ACHN (cell line): ENCODE measurements at places on chromosomes 2 and 18.

- DNase-seq, result no peak
Measured at GRCh38 chr18:36672437-36673344, 156.1 kb downstream of the TPGS2 start.

DNA sequence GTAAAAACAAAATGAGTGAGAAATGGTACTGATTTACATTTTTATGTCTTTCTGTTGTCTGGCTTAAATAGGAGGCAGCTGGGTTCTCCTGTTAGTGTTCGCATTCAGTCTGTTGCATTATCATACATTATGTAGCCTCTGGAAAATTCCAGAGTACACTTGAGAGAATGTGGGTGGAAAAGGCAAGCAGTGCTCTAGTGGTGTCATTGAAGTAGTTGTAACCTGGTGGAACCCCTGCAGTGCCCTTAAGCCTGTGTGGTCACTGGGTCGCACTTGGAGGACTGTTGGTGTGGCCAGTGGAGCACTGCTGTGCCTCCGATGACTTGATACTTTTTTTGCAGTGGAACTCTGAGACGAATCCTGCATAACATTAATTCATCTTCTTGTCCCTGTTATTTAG lies 52.4 kb downstream of the USP14 start:
- no peak for DNase-seq

- no peak for DNase-seq
Measured at GRCh38 chr18:36901277-36901701, 72.4 kb downstream of the KIAA1328 start.

DNA sequence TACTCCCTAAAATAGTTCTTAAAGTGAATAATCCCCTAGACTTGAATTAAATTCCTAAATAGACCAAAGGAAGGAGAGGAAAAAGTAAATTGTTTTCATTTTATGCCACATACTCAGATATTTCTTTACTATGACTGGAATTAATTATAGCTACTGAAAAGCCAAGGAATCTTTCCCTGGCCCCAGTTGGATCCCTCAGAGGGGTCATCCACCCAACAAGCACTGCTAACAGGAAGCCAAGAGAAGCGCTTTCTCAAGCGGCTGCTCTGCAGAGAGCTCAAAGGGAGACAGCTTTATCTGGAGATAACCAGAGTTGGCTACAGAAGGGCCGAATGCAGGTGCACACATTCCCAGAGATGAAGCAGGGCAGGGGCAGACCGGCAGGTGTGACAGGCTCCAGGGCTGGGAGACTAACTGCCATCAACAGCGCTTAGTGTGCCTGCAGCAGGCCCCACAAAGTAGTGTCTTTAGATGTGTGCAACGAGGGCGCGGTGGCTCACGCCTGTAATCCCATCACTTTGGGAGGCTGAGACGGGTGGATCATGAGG lies 51.1 kb downstream of the POLR1A start:
- DNase-seq, result no peak

DNA sequence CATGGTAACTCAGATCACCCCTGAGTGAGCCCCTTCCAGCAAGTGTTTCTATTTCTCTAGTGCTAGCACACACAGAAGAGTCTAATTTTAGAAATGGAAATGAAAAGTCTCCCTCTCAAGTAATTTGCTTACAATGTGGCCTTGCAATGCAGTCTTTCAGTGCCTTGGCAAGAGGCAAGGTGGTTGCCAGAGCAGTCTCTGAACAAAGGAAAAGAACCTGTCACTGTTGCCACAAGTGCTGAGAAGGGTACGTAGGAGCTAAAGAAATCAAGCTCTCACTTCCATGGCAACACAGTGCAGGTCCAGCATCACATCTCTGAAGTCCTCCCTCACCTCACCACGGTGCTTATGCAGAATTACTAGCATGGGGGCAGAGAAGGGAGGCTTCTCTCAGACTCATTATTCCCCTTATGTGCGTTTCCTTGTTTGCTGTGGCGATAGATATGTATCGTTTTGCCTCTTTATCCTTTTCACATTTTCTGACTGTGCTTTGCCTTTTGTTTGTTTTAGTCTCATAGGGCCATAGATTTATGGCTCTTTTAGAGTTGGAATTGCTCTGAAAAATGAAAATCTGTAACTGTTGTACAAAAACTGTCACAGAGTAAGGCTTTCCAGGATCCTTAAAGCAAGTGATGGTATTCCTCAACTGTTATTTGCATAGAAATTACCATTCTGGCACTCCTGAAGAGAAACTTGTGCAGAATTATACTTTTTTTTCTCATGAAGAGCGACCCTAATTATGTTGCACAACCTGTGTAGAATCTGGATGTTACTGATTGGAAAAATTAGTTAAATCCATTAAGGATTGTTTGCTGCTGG lies 164.8 kb downstream of the CCDC85A start:
- DNase-seq, result no peak

GRCh38 chr18:23183411-23184150 lies 48.3 kb downstream of the CABLES1 start:
- DNase-seq, result no peak

- no peak for DNase-seq
Measured at GRCh38 chr18:51561821-51562220, 364.3 kb upstream of the MEX3C start.

- DNase-seq, result no peak
Measured at GRCh38 chr2:69807821-69808540, 21.5 kb upstream of the GMCL1 start.

GRCh38 chr2:191148281-191148680 lies 2.5 kb downstream of the STAT4 start:
- no peak for DNase-seq

- no peak for DNase-seq
Measured at GRCh38 chr2:88757025-88757424, 65.6 kb downstream of the RPIA start.

GRCh38 chr2:118349365-118349764 lies 261.1 kb downstream of the INSIG2 start:
- no peak for DNase-seq

- DNase-seq, result peak; percentile 48
Measured at GRCh38 chr18:52903857-52904256, 563.9 kb downstream of the DCC start.

- peak; percentile 64 for DNase-seq
Measured at GRCh38 chr2:219433666-219434467, 776 bp upstream of the SPEG start.

- no peak for DNase-seq
Measured at GRCh38 chr2:150320608-150321007, 166.9 kb downstream of the RND3 start.

GRCh38 chr2:84970868-84971509 lies at the start of gene KCMF1:
TSS of gene KCMF1 (plus strand) at chr2:84971161. CDS start at chr2:84971452, 291 bp downstream.
- peak; percentile 85 for DNase-seq

- no peak for DNase-seq
Measured at GRCh38 chr2:123912171-123912570, 112.9 kb upstream of the CNTNAP5 start.

DNA sequence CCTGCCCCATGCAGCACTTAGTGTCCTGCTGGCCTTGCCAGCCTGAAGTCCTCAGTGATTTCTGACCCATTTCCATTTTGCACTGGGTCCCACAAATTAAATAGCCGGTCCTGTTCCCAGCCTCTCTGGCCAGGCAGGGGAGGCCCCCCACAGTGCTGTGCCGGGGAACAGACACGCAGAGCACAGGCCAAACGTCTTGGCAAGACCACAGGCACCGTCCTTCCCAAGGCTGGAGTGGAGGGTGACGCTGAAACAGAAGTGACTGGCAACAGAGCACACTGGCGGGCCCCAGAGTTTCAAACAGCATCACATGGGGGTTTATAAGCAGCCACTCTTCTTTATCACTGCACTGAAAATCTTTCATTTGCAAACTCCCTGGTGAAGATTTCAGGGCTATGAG lies 52.2 kb downstream of the EDAR start:
- DNase-seq, result no peak

DNA sequence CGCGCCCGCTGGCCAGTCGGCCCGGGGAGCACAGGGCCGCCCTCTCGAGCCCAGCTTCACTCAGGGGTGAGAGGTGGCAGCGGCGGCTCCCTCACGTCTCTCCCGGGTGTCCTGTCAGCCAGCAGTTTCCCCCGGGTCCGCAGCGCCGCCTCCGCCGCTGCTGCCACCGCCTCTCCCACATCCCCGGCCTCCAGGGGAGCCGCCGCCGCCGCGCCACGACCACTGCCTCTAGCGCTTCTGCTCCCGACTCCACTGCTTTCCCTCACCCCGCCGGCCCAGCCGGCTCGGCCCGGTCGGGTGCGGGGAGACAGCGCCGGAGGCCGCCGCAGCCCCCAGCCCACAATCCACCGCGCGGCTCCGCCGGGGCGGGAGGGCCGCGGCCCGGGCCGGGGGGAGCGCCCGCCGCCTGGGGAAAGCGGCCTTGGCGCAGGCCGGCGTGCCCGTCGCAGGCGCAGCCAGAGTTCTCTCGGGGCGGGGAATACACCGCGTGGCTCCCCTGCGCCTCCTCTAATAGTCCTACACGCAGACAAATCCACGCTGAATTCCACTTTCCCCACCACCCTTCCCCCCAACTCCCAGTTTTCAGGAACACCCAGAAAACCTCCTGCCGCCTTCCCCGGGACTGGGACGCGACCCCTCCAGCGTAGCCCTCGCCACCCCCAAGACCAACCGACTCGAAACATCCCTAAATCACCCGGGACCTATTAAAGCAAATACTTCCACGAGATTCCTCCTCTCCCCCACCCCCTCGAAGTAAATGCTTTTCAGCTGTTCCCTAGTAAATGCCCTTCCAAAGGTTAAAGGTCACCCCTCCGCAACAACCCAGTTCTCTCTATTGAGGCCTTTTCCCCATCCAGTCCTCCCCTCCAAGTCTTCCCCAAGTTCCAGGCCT lies at the start of gene VPS54:
TSS of gene VPS54 (minus strand) at position 346 of the 892 bp plus-strand sequence. CDS start 35,429 bp downstream, outside the sequence.
- peak; percentile 68 for DNase-seq

GRCh38 chr2:125942585-125943424 lies 713.2 kb upstream of the GYPC start:
- no peak for DNase-seq

DNA sequence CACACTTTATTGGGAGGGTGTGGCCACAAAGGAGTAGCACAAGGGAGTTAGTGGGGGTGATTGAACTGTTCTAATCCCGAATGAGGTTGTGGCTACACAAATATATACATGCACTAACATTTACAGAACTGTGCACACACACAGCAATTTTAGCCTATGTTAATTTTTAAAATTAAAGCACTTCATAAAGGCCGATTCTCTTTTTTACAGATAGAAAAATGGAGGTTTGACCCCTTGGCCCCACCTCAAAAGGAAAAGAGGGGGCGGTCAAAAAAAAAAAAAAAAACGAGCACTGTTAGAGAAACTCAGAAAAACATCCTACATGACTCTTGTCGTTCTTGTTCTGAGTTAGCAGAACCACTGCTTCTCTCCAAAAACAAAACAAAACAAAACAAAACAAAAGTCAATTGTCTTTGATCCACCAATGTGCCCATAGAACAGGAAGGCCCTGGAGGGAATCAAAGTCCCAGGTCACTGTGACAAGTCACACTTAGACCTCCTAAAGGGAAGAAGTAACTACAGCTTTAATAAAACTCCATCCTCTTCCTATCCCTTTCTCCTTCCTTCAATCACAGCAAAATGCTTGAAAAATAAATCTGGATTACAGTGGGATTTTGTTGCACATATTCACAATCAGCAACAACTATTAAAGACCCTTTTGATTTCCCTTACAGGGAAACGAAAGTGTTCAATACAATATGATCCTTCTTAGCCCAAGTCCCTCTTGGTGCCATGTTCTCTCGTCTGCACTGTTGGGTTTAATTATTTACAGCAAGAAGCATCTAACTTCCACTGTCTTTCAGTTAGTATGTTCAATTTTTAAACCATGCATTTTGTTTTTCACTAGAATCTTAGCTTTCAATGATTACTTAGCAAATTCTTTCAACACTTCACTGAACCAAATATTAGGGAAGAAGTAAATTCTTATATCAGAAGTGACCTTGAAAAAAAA lies 16.6 kb downstream of the LRP2 start:
- no peak for DNase-seq

GRCh38 chr18:65659912-65660311 lies 90.9 kb upstream of the CDH7 start:
- DNase-seq, result no peak

DNA sequence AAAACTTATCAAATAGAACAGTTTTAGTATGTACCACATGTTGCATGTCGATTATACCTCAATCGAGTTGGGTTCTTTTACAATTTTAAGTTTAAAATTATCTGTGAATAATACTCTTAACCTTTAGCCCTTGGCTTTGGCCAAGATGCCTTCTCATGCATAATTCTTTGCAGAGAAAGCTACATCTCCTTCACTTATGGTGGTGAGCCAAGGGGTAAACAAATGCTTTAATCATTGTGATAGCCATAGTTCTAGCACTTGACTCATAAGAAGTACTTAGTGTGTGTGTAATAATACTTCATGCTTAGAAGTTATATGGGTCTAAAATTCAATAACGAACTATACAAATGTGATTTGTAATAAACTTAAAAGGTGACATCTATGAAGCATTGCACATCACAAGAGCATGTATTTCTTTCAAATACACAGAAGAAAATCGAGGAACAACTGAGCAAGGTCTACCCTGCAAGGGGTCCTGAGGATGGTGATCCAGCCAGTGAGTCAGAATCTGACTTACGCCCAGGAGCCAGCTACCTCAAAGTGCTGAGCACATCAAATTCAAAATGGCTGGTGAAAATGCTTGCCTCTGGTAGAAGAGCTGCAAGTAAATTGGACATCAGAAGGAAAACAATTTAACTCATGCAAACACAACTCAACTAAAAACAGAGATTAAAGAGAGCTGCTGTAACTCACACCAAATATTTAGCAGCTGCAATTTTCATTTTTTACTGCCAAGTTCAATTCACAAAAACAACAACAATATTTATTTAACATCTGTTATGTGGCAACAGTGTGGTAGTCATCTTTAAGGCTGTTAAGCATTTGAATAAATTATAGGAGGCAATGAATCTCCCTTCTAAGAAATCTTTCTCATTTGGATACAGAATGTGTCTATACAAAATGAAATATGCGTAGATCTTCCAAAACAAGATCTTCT lies 23.8 kb upstream of the TTC39C start:
- no peak for DNase-seq

DNA sequence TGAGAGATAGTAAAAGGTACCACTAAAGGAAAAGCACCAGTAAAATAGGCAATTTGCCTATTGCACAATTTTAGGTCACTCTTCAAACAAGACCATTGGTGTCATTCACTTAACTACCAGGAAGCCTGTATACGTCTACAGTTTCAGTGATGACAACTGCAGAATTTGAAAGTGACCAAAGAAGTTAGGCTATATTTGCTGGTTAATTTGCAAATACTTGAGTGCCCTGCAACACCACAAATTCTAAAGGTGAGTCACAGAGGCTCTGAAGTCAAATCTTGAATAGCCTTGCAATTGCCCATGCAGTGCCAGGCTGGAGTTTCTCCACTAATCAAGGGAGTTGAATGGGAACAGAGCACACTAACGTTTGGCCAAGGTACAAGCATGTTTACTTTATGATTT lies 128.7 kb upstream of the CCDC68 start:
- DNase-seq, result no peak

GRCh38 chr2:202007983-202008354 lies 25.7 kb upstream of the FZD7 start:
- DNase-seq, result no peak

- DNase-seq, result peak; percentile 9
Measured at GRCh38 chr18:46660957-46661749, 4.1 kb upstream of the LOXHD1 start.

DNA sequence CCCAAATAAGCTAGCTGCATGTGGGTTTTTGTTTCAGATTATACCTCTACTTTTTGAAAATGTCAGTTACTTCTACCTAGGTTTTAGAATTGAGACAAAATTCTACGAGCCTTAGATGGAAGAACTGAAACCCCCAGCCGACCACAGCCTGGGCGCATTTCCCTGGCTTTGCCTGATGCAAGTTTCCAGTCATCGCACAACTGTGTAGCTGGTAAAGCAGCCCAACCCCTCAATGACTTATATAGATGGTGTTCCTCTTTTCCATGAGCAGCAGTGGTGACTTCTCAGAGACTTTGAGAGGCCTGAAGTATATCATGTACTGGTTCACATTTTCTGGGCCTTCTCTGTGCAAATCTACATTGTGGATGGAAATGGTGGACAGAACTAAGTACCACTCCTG lies 515.4 kb upstream of the RAB6C start:
- no peak for DNase-seq
